Heart left ventricle (tissue), 16 donors: ENCODE measurements at places on chromosomes 13 and 19. TPM values are rescaled to one million over a fixed set of nuclear protein-coding genes. Genes with fewer than 3 reads are reported as not detected.

DNA sequence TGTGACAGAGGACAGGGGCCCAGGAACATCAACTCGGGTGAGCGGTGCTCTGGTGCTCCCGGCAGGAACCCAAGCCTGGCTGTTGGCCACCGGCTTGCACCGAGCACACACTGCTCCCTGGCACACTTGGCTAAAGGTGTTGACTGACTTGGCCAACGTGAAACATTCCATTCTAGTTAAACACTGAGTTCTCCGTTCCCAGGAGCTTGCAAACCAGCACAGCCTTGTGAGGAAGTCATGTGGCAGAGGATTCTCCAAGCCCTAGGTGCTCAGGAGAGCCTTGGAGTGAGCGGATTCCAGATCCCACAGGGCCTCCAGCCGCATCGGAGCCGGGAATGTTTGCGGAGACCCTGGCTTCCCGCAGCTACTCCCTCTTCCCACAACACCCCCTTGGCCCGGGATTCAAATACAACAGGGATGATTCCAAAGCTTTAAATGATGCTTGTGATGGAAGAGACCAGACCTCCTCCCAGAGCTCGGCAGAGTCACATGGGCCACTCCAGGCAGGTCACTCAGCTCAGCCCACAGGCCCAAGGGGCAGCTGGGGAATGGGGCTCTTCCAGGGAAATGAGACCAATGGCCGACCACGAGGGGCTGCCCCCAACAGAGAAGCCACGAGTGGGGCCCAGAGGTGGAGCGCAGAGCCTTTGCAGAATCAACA is 2.9 kb downstream of the C13orf46 start:
- no peak overlapping the region for H3K4me3 ChIP-seq
- H3K36me3 ChIP-seq, result no peaks in the 10 kb centered on the region
- DNase-seq, result peak; percentile 83
- H3K27me3 ChIP-seq, result no peaks in the 10 kb centered on the region
- peak overlapping the region; percentile 23 for H3K27ac ChIP-seq
- H3K4me1 ChIP-seq, result peaks cover 21% of the 10 kb centered on the region

DNA sequence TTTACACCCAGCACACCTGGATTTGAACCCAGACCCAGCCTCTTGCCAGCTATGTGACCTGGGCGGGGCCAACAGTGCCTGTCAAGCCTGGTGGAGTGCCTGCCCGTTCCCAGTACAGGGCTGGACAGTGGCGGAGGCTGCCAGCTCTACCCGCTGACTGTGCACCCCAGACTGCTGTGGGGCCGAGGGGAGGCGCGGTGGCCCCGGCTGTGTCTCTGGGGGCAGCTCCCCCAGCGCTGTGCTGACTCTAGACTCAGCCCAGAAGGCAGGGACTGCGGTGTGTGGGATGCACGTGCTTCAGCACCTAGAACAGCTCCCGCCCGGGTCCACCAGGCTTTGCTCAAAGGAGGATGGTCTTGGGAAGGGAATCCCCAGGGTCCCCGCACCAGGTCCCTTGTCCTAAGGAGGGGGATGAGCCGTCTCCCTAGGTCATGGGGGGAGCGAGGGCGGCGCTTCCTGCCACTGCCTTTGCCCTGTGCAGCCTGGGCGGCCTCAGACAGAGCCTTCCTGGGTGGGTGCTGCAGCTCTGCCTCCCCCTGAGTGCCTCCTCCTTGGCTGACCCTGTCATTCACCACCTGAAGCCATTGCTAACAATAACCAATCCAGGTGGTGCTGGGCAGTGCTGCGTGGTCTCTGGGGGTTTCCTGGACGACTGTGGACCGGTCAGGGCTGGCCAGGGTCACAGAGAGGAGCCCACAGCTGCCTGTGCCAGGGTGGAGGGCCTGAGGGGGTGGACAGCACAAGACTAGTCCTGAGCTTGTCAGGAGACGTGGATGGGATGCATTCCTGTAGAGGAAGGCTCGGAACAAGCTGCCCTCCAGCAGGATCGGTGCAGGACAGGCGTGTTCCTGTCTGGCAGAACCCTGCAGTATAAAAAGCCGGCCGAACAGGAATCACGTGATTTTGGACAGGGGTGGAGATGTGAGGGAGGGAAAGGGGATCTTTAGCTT is 18.6 kb downstream of the TMEM255B start:
- H3K27me3 ChIP-seq, result no peaks in the 10 kb centered on the region
- DNase-seq, result no peak
- no peaks in the 10 kb centered on the region for H3K4me1 ChIP-seq
- H3K27ac ChIP-seq, result no peak overlapping the region
- H3K36me3 ChIP-seq, result no peaks in the 10 kb centered on the region
- no peak overlapping the region for H3K4me3 ChIP-seq

DNA sequence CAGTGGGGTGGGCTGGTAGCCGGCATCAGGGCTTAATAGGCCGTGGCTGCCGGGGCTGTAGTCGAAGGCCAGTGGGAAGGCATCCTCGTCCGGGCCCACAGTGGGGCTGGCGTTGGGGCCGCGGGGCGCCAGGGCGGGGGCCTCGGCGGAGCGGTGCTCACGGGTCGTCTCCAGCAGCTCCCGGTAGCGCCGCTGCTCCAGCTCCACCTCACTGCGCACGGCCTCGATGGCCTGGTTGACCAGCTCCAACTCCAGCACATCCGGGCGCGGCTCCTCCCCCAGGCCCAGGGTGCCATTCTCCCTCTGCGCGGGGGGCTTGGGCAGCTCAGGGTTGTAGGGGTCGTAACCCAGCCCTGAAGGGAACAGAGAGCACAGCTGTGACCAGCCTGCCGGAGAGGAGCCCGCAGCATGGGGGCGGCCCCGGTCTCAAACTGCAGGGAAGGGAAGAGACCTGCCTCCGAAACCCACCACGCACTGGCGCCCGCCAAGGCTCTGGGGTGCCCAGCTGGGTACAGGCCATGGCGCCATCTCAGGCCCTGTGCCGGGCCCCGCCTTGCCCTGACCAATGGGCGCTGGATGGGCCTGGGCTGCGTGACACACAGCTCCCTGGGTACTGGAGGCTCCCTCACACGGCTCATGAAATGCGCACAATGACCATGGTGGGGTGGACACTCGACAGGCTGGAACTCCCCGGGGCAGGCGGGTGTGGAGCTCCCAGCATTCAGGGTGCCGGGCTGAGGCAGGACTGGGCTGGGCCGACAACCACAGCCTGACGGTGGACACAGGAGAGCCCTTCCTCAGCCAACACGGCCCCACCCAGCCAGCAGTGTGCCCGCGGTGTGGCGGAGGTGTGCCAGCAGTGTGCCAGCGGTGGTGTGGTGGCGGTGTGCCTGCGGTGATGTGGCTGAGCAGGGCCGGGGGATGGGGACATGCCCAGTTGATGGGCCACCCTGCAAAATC is 16.5 kb upstream of the ATP8B3 start:
- no peaks in the 10 kb centered on the region for H3K27me3 ChIP-seq
- H3K4me3 ChIP-seq, result no peak overlapping the region
- DNase-seq, result no peak
- H3K4me1 ChIP-seq, result peaks cover 5% of the 10 kb centered on the region
- H3K36me3 ChIP-seq, result peaks cover 31% of the 10 kb centered on the region
- H3K27ac ChIP-seq, result peak overlapping the region; percentile 8

Gene CEACAM7
- total RNA-seq, result not detected

GRCh38 chr13:67769987-67770341 is 539.8 kb upstream of the PCDH9 start:
- no peak overlapping the region for H3K27ac ChIP-seq
- H3K4me1 ChIP-seq, result no peaks in the 10 kb centered on the region
- no peaks in the 10 kb centered on the region for H3K36me3 ChIP-seq
- DNase-seq, result no peak
- no peaks in the 10 kb centered on the region for H3K27me3 ChIP-seq

GRCh38 chr19:4622695-4623421 is 16.5 kb upstream of the TNFAIP8L1 start:
- peaks cover 7% of the 10 kb centered on the region for H3K27me3 ChIP-seq
- no peaks in the 10 kb centered on the region for H3K4me1 ChIP-seq
- H3K36me3 ChIP-seq, result no peaks in the 10 kb centered on the region
- H3K4me3 ChIP-seq, result no peak overlapping the region
- H3K27ac ChIP-seq, result no peak overlapping the region
- DNase-seq, result peak; percentile 25

Gene KLF1
- not detected for total RNA-seq

- H3K4me1 ChIP-seq, result peaks cover 14% of the 10 kb centered on the region
- H3K27ac ChIP-seq, result peak overlapping the region; percentile 58
- H3K4me3 ChIP-seq, result peak overlapping the region; percentile 57
- DNase-seq, result peak; percentile 70
- H3K36me3 ChIP-seq, result peaks cover 45% of the 10 kb centered on the region
Observed at GRCh38 chr19:40365613-40366401, 17.3 kb downstream of the PLD3 start.

Gene CYP2A6
- total RNA-seq, result not detected

- H3K36me3 ChIP-seq, result no peaks in the 10 kb centered on the region
- H3K4me1 ChIP-seq, result no peaks in the 10 kb centered on the region
- H3K4me3 ChIP-seq, result no peak overlapping the region
- no peaks in the 10 kb centered on the region for H3K27me3 ChIP-seq
- no peak for DNase-seq
- H3K27ac ChIP-seq, result no peak overlapping the region
Observed at GRCh38 chr19:21593502-21593901, 88.1 kb downstream of the ZNF429 start.
